ENCODE measurements at places on chromosomes 12 and 14.

DNA sequence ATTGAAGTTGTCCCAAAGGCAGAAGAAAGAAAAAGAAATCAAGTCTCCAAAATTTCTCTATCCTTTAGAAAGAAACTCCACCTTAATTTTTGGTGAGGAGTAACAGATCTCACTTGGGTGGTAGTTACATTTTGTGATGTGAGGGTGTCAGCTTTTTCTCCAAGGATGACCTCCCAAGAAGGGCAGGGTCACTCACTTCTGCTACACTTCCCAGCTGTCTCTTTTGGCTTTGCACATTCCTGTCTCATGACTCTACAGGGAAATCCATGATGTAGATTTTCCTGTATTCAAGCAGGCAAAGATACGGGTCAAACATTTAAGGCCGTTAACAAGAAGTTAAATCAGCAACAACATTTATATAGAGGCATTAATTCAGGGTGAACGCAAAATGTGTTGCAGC lies 1016.4 kb downstream of the NRXN3 start:
- DNase-seq: no peak

GRCh38 chr14:28264306-28264705 lies 502.3 kb upstream of the FOXG1 start:
- no peak for DNase-seq

- DNase-seq: no peak
These were observed 23.1 kb downstream of the KCNK10 start for GRCh38 chr14:88299865-88300530.

GRCh38 chr12:112322882-112323547 lies 59.2 kb downstream of the HECTD4 start:
- DNase-seq: no peak

GRCh38 chr12:115962216-115962615 lies 315.3 kb downstream of the MED13L start:
- no peak for DNase-seq

DNA sequence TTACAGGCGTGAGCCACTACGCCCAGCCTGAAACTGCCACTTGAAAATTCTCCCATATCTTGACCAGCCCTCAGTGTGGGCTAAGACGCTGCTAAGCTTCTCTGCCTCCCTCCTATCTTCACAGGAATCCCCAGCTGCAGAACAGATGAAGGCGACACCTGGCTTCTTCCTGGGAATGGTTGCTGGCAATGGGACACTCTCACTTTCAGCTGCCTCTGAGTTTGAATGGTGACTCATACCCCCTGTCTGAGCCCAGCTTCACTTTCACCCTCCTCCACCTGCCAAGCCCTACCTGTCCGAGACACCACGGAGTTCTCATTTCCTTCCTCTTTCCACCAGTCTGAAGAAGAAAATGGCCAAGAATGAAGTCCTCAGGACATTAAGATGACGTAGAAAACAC lies 18.3 kb upstream of the VASH1 start:
- DNase-seq: no peak

DNA sequence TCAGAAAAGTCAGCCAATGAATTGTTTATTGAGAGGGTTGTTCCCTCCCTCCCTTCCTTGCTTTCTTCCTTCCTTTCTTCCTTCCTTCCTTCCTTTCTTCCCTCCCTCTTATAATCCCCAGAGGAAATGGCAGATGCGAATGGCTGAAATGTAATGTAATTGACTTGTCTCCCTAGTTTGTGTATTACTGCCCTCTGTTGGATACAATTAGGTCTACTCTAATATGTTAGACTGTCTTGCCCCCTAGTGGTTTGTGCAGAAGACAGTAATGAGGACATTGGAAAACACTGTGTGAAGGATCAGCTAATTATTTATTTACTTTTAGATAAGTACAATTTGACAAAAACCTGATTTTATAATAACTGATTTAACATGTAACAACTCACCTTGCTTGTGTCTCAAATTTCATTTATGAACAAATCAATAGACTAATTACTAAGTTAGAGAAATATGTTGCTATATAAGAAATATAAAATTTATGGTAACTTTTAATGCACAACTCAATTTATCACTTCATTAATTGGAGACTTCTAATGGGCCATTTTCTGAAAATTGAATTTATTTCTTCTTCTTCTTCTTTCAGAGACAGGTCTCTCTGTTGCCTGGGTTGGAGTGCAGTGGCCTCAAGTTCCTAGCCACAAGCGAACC lies 229.8 kb upstream of the LRIG3 start:
- no peak for DNase-seq

GRCh38 chr12:99370421-99371138 lies 277.0 kb upstream of the GARIN6 start:
- DNase-seq: no peak

GRCh38 chr12:70663838-70664237 lies 26.6 kb upstream of the PTPRB start:
- DNase-seq: no peak

DNA sequence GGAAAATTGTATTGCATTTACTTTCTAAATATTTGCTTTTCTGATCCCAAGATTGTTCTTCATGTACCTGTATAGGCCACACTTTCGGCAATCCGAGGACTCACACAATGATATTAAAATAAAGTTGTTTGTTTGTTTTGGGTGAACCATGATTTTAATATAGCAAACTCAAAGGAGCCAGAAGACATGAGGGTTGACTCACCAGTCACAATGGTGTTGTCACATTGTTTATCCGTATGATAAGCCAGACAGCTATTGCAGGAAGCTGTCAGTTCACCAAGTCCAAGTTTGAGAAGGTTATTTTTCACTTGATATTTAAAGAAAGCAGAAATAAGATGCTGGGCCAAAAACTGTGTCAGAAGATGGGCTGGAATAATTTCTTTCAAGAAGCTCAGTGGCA lies 67.1 kb upstream of the CPM start:
- no peak for DNase-seq

DNA sequence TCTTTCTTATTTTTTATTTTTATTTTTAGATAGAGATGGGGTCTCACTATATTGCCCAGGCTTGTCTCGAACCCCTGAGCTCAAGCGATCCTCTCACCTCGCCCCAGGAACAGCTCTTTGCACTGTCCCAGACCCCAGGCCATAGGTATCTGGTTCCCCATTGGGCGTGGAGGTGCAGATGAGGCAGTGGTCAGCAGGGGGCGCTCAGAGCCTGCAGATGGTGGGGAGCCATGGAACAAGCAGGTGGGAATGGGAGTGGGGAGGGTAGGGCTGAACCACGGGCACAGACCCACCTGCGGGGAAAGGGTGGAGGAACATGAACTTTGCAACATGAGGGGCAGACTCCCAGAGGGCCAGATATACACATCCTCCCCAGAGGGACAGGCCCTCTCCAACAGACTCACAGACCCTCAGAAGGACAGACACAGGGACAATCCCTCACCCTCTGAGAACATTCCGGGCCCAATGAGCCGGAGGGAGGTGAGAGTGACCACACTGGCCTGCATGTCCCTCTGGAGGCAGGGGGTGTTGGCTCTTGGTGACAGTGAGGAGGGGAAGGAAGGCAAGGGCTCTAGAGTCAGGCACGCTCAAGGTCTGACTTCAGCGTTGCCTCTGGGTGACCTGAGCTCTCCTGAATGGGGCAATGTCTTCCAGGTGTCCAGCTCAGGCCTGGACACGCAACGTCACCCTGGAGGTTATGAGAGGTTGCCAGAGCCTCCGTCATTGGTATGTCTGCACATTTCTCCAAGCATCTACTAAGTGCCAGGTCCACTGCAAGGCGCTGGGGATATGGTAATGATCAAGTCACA lies 34.9 kb downstream of the KRT80 start:
- DNase-seq: peak; percentile 50
